ENCODE measurements at places on chromosomes 4 and X. TPM values are rescaled to one million over a fixed set of nuclear protein-coding genes. Genes with fewer than 3 reads are reported as not detected.

The FGFR3 gene
- total RNA-seq: 3.2 TPM

- DNase-seq: no peak
Measured at GRCh38 chrX:120562569-120562926, 1.8 kb upstream of the CUL4B start.

The LANCL3 gene
- total RNA-seq: 0.13 TPM

DNA sequence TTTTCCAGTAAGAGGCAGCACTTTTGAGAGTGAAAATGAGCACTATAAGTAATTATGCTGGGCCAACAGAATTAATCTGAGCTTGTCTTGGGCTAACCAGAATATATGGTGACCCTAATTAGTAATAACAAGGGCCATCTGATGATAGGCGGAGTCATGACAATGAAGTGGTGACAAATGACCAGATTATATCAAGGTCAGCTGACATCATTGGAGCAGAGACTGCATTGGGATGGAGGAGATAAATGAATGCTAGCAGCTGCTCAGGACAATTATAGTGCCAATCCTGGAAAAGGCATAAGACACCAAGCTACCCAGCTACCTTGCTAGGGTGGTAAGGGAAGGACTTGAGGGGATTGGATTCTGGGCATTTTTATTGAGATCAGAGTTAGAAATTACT, 1548.7 kb downstream of the RPA4 start:
- DNase-seq: no peak

- no peak for DNase-seq
Measured at GRCh38 chr4:165779950-165780670, 92.9 kb upstream of the TLL1 start.

The NPFFR2 gene
- total RNA-seq: 6.2 TPM

The CCDC158 gene
- 0.34 TPM for total RNA-seq

GRCh38 chrX:19793471-19793870, 93.9 kb downstream of the SH3KBP1 start:
- no peak for DNase-seq

The GABRA4 gene
- total RNA-seq: not detected
